ENCODE measurements at places on chromosomes 7 and 10.

DNA sequence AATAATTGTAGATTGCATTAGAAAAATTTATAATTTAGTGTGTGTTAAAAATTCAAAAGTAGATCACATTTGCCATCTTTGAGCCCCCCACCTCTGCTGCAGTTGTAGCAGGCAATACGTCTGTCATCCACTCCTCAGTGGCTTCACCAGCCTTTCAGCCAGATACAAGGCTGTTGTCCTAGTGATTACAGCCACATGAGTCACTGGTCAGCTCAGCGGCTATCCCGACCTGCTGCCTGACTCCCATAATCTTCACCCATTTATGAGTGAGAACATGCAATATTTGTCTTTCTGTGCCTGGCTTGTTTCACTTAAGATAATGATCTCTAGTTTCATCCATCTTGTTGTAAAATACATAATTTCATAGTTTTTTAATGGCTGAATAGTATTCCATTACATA lies 9.2 kb downstream of the OR2A5 start:
- DNase-seq = peak; percentile 31

GRCh38 chr10:33657154-33657908 lies 322.9 kb upstream of the NRP1 start:
- DNase-seq = peak; percentile 21

DNA sequence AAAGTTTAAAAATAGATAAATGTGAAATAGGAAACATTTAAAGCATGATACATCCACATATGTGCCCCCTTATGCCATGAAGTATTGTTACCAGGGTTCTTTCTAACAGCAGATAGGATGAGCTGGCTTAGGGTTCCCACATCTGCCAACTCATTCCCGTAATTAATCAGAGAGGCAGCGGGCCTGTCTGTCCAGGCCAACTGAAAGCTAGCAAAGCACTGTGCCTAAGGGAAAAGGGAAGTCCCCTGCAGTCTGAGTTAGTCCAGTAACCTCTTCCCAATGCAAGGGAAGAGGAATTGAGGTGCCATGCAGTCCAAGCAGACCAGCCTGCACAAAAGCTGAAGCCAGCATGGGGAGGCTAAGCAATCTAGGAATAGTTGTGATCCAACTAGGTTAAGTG lies 18.3 kb upstream of the ZC3HAV1L start:
- no peak for DNase-seq

GRCh38 chr10:80909254-80909653 lies 371.6 kb downstream of the SH2D4B start:
- no peak for DNase-seq

DNA sequence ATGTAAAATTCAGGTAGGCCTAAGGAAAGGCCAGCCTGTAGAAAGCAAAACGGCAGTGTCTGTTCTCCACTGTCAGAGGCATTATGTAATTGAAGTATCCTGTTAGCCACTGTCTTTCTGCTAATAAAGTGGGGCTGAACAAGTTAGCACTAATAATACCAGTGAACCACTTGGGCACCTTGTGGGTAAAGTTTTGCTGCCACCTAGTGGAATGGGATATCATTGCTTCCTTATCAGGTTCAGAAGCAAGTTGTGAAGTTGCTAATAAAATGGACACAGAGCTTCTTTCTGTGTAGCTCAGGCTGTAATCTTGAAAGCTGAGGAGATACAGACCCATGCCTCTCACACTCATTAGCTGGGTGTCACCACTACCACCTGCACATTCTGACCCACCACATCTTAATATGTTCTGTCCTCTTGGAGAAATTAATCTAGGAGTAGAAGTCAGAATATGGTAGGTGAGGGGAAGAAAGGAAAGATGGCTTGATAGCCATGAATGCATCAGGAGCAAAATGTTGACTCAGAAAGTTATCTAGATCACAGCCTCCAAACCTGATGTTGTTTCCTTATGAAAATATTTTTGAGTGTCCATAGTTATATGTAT lies 175.1 kb downstream of the SEPTIN7 start:
- DNase-seq = peak; percentile 66

- no peak for DNase-seq
Observed at GRCh38 chr10:92112462-92112861, 178.4 kb downstream of the CPEB3 start.

GRCh38 chr7:102830197-102830596 lies 81.4 kb downstream of the FAM185A start:
- DNase-seq = no peak

GRCh38 chr10:73003822-73004221 lies 49.2 kb upstream of the PLA2G12B start:
- DNase-seq = no peak

DNA sequence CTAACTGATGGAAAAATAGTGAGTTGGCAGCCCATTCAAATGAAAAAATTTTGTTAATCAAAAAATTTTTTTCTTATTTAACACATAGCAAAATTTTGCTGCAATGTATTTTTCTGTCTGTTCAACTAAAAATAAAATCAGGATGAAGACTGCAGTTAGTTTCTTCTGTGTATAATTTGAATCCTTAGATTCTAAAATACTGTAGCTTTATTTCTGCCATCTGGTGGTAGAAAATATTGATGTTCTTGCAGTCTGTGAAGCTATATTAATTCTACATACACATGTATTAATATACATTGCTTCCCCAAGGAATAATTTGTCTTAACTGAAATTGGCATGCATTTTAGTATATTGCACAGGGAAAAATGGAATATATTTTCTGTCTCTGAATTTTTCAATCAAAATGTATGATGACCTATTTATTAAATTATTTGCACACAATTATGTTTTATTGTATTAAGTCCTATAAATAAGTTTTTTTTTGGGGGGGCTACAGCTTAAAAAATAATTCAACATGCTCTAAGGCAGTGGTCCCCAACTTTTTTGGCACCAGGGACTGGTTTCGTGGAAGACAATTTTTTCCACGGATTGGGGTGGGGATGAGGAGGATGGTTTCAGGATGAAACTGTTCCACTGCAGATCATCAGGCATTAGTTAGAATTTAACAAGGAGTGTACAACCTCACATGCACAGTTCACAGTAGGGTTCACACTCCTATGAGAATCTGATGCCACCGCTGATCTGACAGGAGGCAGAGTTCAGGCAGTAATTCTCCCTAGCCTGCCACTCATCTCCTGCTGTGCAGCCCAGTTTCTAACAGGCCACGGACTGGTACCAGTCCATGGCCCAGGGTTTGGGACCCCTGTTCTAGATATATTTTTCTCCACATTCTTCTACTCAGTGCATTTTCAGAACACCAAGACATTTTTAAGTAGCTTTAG lies 119.4 kb downstream of the GNAT3 start:
- peak; percentile 55 for DNase-seq

- no peak for DNase-seq
Observed at GRCh38 chr7:25694699-25695098, 457.3 kb upstream of the NFE2L3 start.

DNA sequence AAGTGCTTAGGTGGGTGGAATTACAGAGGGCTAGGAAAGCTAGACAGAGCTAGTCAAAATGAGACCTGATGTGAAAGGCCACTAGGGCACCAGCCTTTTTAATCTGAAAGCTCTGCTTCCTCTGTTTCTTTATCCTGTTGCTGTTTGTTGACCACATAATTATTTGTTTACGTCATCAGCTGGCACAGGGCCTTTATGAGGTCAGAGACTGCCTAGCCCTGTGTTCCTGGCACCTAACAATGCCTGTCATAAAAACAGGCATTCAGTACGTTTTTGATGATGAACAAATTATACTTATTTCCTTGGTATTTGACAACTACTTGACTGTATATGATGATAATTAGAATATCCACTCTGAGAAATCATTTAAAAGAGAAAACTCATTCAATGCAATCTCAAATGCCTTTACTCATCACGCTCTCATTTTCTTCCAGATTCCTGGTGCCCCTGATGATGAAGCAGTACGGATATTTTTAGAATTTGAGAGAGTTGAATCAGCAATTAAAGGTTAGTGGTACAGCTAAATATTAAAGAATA lies 26.0 kb downstream of the RBM17 start:
- peak; percentile 90 for DNase-seq

GRCh38 chr10:111522551-111522950 lies 445.7 kb downstream of the ADRA2A start:
- no peak for DNase-seq
